ENCODE measurements at places on chromosomes 12 and 14.

DNA sequence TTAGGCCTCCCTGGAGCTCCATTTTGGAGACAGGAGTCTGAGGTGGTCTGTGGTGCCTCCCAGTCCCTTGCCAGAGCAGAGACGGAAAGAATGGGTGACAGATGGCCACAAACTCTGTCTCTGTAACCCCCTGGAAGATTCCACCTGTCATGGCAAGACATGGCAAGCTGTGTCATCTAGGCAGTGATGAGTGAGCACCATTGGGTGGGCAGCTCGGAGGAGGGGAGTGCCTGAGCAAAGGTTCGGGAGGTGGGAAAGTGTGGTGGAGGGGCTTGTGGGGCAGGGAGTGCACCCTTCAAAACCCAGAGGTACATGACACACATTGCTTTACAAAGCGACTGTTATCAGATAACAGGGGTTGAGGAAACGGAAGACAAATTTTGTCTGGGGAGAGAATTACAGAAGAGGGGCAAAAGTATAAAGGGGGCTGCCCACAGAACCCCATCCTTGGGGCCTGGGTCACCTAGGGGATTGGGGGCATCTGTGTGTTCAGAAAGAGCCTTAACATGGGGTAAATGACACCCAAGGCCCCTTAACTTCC is 3.5 kb downstream of the RIN3 start:
- DNase-seq = no peak

- DNase-seq = no peak
Measured at GRCh38 chr14:50232276-50232642, 881 bp upstream of the SOS2 start.

GRCh38 chr12:54419088-54419887 is at the start of gene ITGA5:
Gene ITGA5, minus strand, starts transcription at chr12:54419266. Its CDS starts 68 bp downstream, at chr12:54419198.
- DNase-seq = peak; percentile 37

- no peak for DNase-seq
Measured at GRCh38 chr12:94430304-94430703, 29.4 kb downstream of the CEP83 start.

Data from stimulated activated CD4-positive, alpha-beta T cell treated with anti-CD3 and anti-CD28 coated beads, TNF-alpha, amount 100 ng/mL, for 1 hour (primary cell).